ENCODE measurements at places on chromosomes 2 and 18. TPM values are rescaled to one million over a fixed set of nuclear protein-coding genes. Genes with fewer than 3 reads are reported as not detected.

The GBX2 gene
- 0.25 TPM for total RNA-seq

The FOXI3 gene
- total RNA-seq = not detected

The LCT gene
- not detected for total RNA-seq

The BIN1 gene
- total RNA-seq = 45.8 TPM

The EFEMP1 gene
- total RNA-seq = 1,009 TPM

The IL36B gene
- not detected for total RNA-seq

The AFTPH gene
- 23.6 TPM for total RNA-seq

All from fibroblast of the aortic adventitia (primary cell).